ENCODE measurements at places on chromosomes 2 and 18.

DNA sequence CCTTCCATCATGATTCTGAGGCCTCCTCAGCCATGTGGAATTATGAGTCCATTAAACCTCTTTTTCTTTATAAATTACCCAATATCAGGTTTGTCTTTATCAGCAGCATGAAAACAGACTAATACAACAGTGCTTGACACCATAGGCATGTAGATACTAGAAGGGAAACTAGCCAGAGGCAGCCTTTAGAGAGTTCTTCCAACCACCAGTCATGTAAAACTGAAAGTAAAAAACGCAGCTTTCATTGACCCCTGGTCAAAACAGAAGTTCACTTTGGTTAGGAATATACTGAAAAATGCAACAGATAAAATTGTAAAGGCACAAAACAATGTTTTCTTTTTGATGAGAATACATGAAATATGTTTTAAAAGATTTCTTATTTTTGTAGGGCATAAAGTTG is 122.8 kb upstream of the L3MBTL4 start:
- DNase-seq, result no peak

DNA sequence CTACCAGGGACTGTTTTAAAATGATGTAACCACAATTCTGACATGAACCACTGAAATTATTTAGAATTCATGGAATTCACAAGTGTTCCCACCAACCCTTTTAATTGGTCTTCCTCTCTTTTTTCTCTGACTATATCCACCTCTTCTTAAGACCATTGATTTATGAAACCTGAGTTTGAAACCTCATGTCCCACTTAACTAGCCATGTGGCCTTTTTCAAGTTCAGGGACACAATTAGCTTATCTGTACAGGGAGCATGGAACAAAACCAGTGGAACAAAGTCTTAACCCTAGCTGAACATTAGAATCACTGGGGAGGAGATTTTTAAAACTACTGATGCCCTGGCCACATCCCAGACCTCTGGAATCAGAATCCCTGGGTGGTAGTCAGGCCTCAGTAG is 41.6 kb upstream of the TMEM163 start:
- DNase-seq, result no peak

GRCh38 chr2:200359552-200359951 is 53.1 kb downstream of the SPATS2L start:
- DNase-seq, result no peak

- no peak for DNase-seq
Observed at GRCh38 chr2:237488901-237489860, 2.1 kb downstream of the MLPH start.

GRCh38 chr2:198273660-198274059 is 469.3 kb downstream of the PLCL1 start:
- no peak for DNase-seq

- no peak for DNase-seq
Observed at GRCh38 chr2:69298862-69299261, 88.2 kb downstream of the GFPT1 start.

DNA sequence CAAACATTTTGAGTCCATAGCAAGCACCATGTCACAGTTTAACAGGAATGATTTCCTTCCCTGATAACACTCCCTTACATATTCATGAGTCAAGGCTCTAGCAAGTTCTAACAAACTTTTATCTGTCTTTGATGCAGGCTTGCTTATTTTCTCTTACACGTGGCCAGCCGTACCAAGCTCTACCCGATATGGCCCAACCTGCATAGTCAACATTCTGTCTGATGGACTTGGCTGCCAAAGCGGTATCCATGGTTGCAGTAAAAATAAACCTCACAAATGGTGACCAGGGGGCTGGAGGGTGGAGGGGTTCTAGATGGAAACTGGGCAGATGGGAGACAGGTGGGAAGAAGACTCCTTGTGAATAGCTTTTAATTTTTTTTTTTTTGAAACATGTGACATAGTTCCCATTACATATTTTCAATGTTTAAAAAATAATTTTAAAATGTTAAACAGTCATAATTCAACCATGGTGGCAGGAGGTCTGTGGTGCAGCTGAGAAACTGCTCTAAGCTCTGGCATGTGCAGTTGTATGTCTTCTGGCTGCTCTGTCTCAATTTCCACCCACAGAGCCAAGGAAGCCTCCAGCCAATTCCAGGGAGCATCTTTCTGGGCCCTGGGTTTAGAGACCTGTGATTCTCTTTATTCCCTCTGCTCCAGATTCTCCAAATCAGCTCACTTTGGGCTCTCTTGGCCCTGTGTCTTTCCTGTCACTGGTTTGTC is 20.7 kb upstream of the CXCR1 start:
- no peak for DNase-seq

DNA sequence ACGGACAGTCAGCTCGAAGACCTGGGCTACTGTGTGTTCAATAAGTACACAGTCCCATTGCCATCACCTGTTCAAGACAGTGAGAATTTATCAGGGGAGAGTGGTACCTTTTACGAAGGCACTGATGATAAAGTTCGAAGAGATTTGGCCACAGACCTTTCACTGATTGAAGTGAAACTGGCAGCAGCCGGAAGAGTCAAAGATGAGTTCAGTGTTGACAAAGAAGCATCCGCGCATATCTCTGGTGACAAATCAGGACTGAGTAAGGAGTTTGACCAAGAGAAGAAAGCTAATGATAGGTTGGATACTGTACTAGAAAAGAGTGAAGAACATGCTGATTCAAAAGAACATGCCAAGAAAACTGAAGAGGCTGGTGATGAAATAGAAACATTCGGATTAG is 76.9 kb upstream of the UNC80 start:
- no peak for DNase-seq

DNA sequence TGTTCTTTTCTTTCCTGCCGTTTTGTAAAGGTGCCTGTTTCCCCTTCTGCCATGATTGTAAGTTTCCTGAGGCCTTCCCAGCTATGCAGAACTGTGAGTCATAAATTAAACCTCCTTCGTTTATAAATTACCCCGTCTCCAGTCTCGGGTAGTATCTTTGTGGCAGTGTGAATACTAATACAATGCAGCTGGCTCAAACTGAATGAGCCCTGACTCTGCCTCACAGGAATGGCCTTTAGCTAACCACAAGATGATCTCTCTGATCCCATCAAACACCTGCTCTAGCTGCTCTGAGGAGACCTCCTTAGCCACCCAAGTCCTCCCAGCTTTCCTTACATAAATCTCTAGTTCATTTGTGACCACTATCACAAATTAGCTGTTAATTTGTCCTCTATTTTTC is 41.5 kb upstream of the CAB39 start:
- DNase-seq, result no peak

GRCh38 chr2:59233920-59234319 is 992.8 kb upstream of the FANCL start:
- no peak for DNase-seq

GRCh38 chr2:44051593-44052347 is 56.0 kb upstream of the LRPPRC start:
- no peak for DNase-seq

- DNase-seq, result no peak
Observed at GRCh38 chr2:200525066-200525465, 941 bp upstream of the SGO2 start.

DNA sequence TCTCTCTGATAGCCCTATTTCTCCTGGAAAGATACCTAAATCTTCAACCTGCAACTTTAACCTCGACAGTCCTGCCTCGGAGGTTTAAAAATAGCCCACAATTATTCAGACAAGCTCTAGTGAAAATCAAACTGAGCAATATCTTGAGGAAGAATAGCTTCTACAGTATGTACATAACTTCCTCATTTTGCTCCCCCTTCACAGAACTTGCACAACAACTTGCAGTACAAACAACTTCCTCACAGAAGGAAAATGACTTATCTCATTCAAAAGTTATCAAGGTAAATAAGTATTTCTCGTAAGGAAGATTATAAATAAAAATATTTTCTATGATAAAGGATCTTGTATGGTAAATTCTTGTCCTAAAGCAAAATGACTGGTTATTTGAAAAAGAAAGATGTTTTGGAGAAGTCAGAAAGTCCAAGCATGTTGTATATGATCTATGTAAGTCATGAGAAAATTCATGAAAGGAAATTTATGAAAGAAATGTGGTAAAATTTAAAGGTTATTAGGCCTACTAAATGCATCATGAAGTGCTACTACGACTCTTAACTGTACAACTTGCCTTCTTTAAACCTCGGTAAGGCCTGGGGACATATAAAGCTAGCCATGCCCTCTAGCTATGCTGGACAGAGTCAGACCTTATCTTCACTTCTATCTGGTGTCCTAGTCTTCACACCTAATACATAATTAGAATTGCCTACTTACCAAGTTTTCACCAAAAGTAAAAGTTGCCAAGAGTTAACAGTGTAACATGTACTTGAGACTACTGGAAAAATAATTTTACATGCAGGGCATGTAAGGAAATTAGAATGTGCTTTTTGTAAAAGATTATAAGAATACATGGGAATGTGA is 394.5 kb downstream of the DLGAP1 start:
- DNase-seq, result no peak

- no peak for DNase-seq
Observed at GRCh38 chr18:12308386-12309100, 502 bp downstream of the TUBB6 start.

DNA sequence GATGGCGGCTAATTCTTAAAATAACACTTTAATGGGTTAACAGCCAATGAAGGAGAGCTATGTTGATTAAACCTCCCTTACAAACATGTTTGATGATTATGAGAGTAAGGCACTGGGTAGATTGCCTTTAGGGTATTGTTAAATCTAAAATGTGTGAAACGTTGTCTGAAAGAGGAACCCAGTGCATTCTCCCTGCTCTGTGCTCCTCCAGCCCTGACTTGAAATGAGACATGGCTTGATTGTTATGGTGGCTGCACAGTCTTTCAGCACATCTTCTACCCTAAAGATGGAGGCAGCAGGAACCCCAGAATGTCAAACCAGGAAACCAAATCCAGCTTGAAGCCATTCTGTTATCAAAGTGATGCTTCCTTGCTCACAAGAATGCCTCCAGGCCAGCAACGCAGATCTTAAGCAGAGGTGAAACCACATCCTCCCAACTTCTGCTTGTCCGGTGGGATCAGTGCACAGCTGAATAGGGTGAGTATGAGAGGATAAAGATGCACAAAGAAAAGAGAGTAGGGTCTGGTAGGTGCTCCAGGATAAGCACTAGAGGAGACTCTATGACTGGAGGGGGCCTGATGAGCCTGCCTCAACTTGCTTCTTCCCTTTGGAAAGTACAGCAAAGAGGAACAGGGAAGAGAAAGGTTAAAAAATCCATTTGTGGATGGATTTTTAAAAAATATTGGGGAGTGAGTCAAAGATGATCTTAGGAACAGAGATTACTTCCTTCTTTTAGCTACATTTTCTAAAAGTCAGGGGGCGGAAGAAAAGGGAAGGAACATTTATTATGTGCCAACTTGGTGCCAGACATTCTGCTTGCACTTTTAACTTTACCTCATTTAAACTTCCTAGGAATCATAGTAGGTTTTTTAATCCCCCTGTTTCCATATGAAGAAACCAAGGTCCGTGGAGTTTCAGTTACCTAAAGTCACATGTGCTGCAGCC is 523.0 kb downstream of the TXNL1 start:
- no peak for DNase-seq

- DNase-seq, result no peak
Observed at GRCh38 chr2:15557887-15558311, 3.2 kb downstream of the NBAS start.

DNA sequence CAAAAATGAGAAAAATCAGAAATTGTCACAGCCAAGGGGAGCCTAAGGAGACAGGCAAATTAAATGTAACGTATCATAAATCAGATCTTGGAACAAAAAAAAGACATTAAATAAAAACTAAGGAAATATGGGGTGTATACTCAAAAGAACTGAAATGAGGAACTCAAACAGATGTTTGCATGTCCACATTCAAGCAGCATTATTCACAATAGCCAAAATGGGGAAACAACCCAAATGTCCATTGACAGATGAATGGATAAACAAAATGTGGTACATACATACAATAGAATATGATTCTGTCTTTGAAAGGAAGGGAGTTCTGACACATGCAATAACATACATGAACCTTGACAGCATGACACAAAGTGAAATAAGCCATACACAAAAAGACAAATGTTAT is 155.8 kb upstream of the KLF7 start:
- no peak for DNase-seq

DNA sequence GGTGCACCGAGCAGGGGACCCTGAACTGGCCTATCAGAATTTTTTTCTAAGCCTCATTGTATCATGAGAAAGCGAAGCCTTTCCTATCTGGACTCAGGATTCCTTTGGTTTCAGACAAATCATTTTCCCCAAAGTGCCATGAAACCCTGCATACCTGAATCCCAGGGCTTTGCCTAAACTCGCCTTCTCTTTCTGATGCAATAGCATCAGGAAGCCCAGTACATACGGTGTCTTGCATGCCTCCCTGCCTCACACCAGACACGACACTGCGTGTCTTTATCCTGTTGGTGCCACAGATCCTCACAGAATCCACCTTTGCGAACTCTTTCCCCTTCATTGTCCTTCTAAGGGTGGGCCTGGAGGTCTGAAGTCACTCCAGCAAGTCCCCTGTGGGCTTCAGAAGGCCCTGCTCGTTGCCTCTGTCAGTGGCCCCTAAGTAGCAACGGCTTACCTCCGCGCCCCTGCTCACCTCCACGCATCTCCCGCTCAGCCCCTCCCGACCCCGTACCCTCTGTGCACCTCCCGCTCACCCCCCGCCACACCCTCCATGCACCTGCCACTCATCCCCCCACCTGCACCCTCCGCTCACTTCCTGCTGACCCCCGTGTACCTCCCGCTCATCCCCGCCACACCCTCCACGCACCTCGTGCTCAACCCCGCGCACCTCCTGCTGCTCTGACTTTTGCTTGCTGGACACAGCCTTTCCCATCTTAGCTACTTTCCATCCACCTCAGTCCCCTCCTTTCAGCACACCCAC is 83.4 kb downstream of the TPGS2 start:
- DNase-seq, result no peak

GRCh38 chr2:60652832-60653340 is 99.4 kb upstream of the BCL11A start:
- DNase-seq, result no peak

Data from activated CD4-positive, alpha-beta T cell treated with anti-CD3 and anti-CD28 coated beads, Interleukin-2, amount 50 U/mL, for 4 hours (primary cell).